Hepatocyte (in vitro differentiated cells): ENCODE measurements at places on chromosomes 1 and 21.
A peak's percentile ranks its signal among the peaks of the same experiment; 100 is the strongest.

DNA sequence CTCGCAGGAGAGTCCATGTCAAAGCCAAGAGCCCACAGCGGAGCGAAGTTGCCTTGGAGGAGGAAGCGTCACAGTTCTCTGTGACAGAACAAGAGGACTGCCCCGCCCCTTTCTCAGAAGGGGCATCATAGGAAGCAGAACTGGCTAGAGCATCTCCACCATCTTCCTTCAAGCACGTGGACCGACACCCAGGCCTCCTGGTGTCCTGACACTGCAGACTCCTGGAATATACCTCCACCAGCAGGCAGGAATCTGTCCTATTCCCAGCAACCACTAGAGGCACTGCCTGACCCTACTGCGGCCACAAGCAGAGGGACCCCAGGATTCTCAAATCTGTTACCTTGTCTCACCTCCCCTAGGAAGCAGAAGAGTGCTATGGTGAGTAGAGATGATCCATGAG lies 37.8 kb downstream of the GPA33 start:
- peak; percentile 30 for DNase-seq
- no peaks in the 10 kb centered on the region for H3K4me1 ChIP-seq

- no peak for DNase-seq
- no peaks in the 10 kb centered on the region for H3K4me1 ChIP-seq
- no peak overlapping the region for H3K27ac ChIP-seq
- no peaks in the 10 kb centered on the region for H3K36me3 ChIP-seq
Measured at GRCh38 chr1:210908257-210908656, 225.7 kb downstream of the KCNH1 start.

DNA sequence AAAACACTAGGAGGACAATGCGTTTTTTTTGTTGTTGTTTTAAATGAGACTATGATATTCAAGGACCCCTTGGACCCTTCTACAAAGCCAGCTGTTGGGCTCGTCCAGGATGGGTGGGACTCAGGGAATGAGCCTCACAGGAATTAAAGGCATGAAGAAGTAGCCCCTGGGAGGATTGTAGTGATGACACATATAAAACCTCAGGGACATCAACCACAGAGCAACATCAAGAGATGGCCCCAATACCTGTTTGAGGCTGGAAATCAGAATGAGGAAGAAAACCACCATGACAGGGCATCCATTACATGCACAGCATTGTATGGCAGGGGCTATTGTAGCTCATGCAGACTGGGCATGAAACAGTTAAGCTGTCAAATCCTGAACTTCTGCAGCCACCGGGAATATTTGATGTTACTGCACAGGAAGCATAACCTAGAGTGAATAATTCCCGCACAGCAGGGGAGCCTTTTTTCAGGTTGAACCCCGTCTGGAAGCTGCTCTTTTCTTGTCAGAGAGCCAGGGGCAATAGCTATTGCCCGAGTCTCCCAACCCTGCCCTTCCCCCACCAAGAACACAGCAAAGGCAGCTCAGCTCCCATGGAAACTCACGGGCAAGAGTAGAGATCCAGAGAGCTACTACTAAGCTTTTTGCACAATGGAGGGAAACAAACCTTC lies 140.2 kb upstream of the FGGY start:
- H3K4me3 ChIP-seq = no peak overlapping the region
- H3K27me3 ChIP-seq = no peaks in the 10 kb centered on the region
- peak overlapping the region; percentile 29 for H3K27ac ChIP-seq
- peaks cover 7% of the 10 kb centered on the region for H3K4me1 ChIP-seq
- DNase-seq = peak; percentile 38

DNA sequence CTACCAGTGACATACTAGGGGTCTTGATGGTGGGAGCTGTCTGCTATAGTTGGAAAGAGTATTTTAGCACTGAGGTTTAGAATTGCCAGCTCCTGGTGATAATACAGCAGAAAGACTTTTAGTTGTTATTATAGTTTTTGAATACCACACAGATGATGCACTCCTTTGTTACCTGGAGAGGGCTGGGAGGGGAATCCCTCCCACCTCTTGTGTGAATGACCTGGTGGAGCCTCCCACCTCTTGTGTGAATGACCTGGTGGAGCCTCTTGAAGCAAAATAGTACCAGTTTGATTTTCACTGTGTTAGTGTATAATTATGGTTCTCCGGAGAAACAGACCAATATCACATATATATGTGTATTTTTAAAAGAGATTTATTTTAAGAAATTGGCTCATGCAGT lies 3.3 kb downstream of the DISP1 start:
- peak overlapping the region; percentile 62 for H3K27ac ChIP-seq
- H3K4me3 ChIP-seq = no peak overlapping the region
- H3K36me3 ChIP-seq = no peaks in the 10 kb centered on the region
- no peak for DNase-seq
- no peaks in the 10 kb centered on the region for H3K27me3 ChIP-seq

DNA sequence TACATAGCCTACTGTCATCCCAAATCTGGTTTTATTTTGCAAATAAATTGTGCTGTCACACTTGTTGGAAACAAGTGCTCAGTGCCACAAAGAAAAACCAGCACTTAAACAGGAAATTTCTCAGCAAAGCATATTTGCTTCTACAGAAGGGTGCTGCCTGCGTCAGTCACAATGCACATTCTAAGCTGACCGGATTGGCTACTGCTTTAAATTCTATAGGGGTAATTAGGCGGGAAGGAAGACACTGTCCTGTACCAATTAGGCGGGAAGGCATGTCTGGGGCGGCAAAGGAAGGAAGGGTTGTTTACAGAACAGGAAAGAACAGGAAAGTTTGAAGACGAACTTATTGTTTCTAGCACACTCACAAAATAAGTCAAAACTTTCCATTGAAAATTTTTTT lies 2.8 kb downstream of the IFI16 start:
- H3K36me3 ChIP-seq = no peaks in the 10 kb centered on the region
- no peaks in the 10 kb centered on the region for H3K27me3 ChIP-seq
- peaks cover 22% of the 10 kb centered on the region for H3K4me1 ChIP-seq
- H3K27ac ChIP-seq = no peak overlapping the region

GRCh38 chr1:162023547-162024501 lies at the start of gene OLFML2B:
TSS of gene OLFML2B (minus strand) at chr1:162023869. CDS start at chr1:162023430, 439 bp downstream.
- peaks cover 19% of the 10 kb centered on the region for H3K27me3 ChIP-seq
- peak within 1 kb of the TSS; percentile 78 for H3K4me3 ChIP-seq
- no peak within 1 kb of the TSS for H3K27ac ChIP-seq
- DNase-seq = peak; percentile 71

DNA sequence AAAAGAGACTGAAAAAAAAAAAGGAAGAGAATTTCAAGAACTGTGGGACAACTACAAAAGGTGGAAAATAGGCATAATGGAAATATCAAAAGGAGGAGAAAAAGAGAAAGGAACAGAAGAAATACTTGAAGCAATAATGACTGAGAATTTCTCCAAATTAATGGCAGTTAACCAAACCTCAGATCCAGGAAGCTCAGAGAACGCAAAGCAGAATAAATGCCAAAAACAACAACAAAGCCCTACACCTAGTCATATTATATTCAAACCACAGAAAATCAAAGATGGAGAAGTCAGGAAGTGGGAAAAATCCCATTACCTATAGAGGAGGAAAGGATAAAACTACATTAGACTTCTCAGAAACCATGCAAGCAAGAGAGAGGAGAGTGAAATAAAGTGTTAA lies 20.7 kb upstream of the AHCYL1 start:
- no peak overlapping the region for H3K27ac ChIP-seq
- no peak overlapping the region for H3K4me3 ChIP-seq
- H3K4me1 ChIP-seq = peaks cover 19% of the 10 kb centered on the region
- H3K36me3 ChIP-seq = no peaks in the 10 kb centered on the region

DNA sequence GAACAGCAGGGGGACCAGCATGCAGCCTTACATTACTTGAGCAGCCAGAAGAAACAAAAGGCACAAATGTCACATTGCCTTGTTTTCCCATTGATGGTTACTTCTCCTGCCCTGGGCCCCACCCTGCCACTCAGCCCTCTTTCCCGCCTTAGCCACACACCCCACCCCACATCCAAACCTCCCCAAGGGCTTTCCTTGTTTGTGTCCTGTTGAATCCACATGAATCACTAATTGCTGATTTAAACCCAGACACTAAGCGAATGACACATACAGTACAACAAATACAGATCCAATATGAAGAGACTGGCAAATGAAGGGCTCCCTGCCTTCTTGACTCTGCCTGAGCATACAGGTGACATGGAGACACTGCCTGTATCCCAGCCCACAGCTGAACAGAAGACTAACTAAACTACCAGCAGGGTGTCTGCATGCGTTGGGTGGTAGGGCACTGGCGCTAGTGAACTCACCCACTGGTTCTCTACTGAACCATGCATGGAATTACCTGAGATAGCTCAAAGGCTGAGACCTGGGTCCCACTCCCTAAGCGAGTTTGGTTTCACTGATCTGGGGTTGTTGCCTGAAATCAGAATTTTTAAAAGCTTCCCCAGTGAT lies 3.1 kb downstream of the IGSF3 start:
- H3K36me3 ChIP-seq = no peaks in the 10 kb centered on the region
- no peak overlapping the region for H3K4me3 ChIP-seq
- no peaks in the 10 kb centered on the region for H3K27me3 ChIP-seq
- H3K27ac ChIP-seq = no peak overlapping the region
- H3K4me1 ChIP-seq = peaks cover 26% of the 10 kb centered on the region
- no peak for DNase-seq

GRCh38 chr1:234780112-234780511 lies 170.1 kb upstream of the IRF2BP2 start:
- H3K36me3 ChIP-seq = no peaks in the 10 kb centered on the region
- no peaks in the 10 kb centered on the region for H3K4me1 ChIP-seq
- no peaks in the 10 kb centered on the region for H3K27me3 ChIP-seq
- H3K4me3 ChIP-seq = no peak overlapping the region
- H3K27ac ChIP-seq = no peak overlapping the region
- DNase-seq = no peak

- no peaks in the 10 kb centered on the region for H3K36me3 ChIP-seq
- peaks cover 10% of the 10 kb centered on the region for H3K4me1 ChIP-seq
- peak; percentile 30 for DNase-seq
Measured at GRCh38 chr1:156194300-156194652, 372 bp downstream of the SLC25A44 start.

DNA sequence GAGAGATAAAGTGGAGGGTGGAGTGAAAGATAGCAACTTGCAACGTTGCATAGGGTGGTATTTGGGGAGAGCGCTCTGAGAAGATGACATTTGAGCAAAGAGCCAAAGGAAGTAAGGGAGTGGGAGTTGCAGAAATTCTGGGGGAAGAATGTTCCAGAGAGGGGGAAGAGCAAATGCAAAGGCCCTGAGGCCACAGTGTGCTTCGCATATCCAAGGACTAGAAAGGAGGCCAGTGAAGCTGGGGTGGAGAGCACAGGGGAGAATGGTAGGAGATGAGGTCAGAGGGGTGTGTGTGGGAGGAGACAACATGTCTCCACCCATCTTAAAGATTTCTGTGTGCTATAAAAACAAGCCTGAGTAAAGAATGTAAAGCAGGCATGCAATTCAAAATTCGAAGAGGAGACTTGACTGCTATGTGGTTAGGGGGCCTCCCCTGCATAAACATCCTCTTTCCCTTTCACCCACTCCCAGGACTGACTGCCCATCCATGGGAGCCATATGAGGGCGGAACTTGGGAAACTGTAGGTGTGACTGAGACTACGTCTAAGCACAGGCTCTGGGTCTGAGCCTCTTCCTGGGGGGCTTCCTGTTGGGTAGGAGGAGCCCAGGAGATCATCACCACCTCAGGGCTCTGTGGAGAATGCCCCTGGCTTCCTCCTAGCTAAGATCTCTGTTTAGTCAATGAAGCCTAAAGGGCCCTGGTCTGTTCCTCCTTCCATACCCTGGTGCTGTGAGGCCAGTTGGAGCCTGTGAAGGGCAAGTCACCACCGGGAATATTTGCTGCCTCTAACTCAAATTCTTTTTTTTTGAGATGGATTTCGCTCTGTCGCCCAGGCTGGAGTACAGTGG lies 2.9 kb upstream of the CLIC4 start:
- H3K27ac ChIP-seq = peak overlapping the region; percentile 94
- peak; percentile 56 for DNase-seq
- no peaks in the 10 kb centered on the region for H3K36me3 ChIP-seq
- H3K4me3 ChIP-seq = no peak overlapping the region
- peaks cover 24% of the 10 kb centered on the region for H3K4me1 ChIP-seq

- no peak overlapping the region for H3K4me3 ChIP-seq
- no peak overlapping the region for H3K27ac ChIP-seq
Measured at GRCh38 chr1:1061682-1062345, 12.3 kb downstream of the RNF223 start.

- peak; percentile 89 for DNase-seq
- H3K4me3 ChIP-seq = no peak overlapping the region
- H3K27me3 ChIP-seq = no peaks in the 10 kb centered on the region
- H3K27ac ChIP-seq = peak overlapping the region; percentile 88
Measured at GRCh38 chr1:39183503-39184353, 20.8 kb upstream of the MACF1 start.

- no peak for DNase-seq
- H3K27ac ChIP-seq = no peak overlapping the region
- H3K4me3 ChIP-seq = no peak overlapping the region
- H3K4me1 ChIP-seq = no peaks in the 10 kb centered on the region
- H3K27me3 ChIP-seq = no peaks in the 10 kb centered on the region
Measured at GRCh38 chr1:173175514-173176145, 31.5 kb downstream of the TNFSF4 start.

DNA sequence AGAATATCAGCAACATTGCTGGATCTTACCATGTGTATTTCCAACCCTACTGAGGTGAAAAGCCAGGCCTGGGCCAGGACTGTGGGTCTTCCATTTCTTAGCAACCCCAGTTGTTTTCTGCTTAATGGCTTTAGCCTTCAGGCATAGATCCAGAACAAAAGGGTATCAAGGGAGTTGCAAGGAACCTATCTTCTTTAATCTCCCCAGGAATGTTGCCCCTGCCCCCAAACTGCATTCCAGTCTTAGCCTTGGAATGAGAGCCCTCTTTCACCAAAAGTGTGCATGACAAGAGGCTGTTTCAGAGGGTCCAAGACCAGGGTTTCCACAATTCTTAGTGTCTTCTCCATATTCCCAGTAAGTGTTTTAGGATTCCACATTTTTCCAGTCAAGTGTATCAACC lies 87.9 kb upstream of the SOX13 start:
- no peaks in the 10 kb centered on the region for H3K4me1 ChIP-seq
- no peak overlapping the region for H3K4me3 ChIP-seq
- no peaks in the 10 kb centered on the region for H3K27me3 ChIP-seq
- no peak overlapping the region for H3K27ac ChIP-seq

DNA sequence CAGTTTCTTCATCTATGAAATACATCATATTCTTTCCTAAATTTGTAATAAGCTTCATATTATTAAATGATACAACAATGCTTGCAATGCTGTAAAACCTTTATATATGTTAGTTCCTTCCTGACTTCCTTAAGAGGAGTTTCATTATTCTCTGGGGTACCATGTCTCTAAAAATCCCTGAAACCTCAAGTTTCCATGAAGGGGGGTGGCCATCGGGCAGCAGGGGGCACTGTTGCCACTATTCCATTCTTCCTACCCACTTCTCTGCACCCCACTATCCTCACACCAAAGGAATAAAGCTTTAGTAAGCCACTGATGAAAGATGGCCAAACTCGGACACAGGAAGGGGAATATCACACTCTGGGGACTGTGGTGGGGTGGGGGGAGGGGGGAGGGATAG lies 9.0 kb upstream of the DMRTB1 start:
- H3K4me1 ChIP-seq = no peaks in the 10 kb centered on the region
- H3K36me3 ChIP-seq = no peaks in the 10 kb centered on the region
- no peaks in the 10 kb centered on the region for H3K27me3 ChIP-seq
- DNase-seq = no peak
- H3K27ac ChIP-seq = no peak overlapping the region

- no peaks in the 10 kb centered on the region for H3K4me1 ChIP-seq
- H3K27me3 ChIP-seq = no peaks in the 10 kb centered on the region
- no peaks in the 10 kb centered on the region for H3K36me3 ChIP-seq
- no peak for DNase-seq
- no peak overlapping the region for H3K27ac ChIP-seq
- H3K4me3 ChIP-seq = no peak overlapping the region
Measured at GRCh38 chr1:66244429-66244828, 289.5 kb upstream of the SGIP1 start.

- peaks cover 3% of the 10 kb centered on the region for H3K4me1 ChIP-seq
- no peak overlapping the region for H3K4me3 ChIP-seq
- H3K27me3 ChIP-seq = no peaks in the 10 kb centered on the region
- H3K27ac ChIP-seq = no peak overlapping the region
- peak; percentile 74 for DNase-seq
- H3K36me3 ChIP-seq = no peaks in the 10 kb centered on the region
Measured at GRCh38 chr1:9101510-9102146, 27.3 kb downstream of the GPR157 start.
